Esophagus squamous epithelium (tissue), 5 donors: ENCODE measurements at places on chromosomes 4 and X.

GRCh38 chr4:16896881-16897750, 1.3 kb downstream of the LDB2 start:
- H3K4me3 ChIP-seq = peak overlapping the region; percentile 39
- peak overlapping the region; percentile 64 for H3K27ac ChIP-seq
- H3K4me1 ChIP-seq = peaks cover 14% of the 10 kb centered on the region
- no peak for DNase-seq
- H3K27me3 ChIP-seq = no peaks in the 10 kb centered on the region

GRCh38 chrX:110167952-110168451, 149.9 kb downstream of the AMMECR1 start:
- H3K4me3 ChIP-seq = no peak overlapping the region
- no peak overlapping the region for H3K27ac ChIP-seq
- no peaks in the 10 kb centered on the region for H3K27me3 ChIP-seq
- H3K4me1 ChIP-seq = peaks cover 10% of the 10 kb centered on the region

DNA sequence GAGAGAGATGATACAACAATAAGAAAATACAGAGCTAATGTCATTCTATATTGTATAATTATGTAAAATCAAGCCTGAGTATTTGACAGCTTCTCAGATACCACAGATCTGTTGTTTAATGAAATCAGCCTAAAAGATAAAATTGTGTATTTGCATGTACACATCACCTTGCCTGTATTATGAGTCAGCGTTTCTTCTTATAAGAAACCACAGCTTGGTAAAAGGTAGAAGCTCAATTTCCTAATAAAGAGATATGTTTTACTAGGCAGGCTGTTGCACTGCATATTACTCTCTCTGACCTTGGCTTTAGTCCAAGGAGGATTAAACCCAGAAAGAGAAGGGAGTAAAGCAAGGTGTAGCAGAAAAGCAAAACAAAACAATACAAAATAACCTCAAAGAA, 121.3 kb downstream of the PPARGC1A start:
- DNase-seq = no peak
- H3K4me1 ChIP-seq = no peaks in the 10 kb centered on the region
- no peaks in the 10 kb centered on the region for H3K36me3 ChIP-seq

- DNase-seq = no peak
- H3K27me3 ChIP-seq = no peaks in the 10 kb centered on the region
- no peak overlapping the region for H3K27ac ChIP-seq
- no peaks in the 10 kb centered on the region for H3K4me1 ChIP-seq
- H3K4me3 ChIP-seq = no peak overlapping the region
Measured at GRCh38 chr4:6619466-6620255, 20.8 kb upstream of the MRFAP1 start.

DNA sequence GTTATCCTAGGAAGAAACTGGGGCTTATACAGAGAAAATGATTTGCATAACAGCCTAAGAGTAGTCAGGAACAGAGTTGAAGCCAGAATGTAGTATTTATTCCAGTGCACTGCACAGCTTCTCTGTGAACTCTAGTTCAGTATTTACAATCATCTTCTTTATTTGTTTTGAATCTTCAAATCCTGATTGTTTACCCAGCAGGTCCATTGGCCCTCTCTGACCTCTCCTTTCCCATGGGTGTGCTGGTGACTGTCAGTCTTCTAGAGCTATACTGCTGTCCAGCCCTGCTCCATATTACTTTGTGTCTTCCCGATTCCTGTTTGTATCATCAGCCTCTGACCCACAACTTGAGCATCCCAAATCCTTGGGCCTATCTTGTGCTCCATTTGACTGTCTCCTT, 301.9 kb upstream of the HS3ST1 start:
- no peaks in the 10 kb centered on the region for H3K4me1 ChIP-seq
- no peak overlapping the region for H3K27ac ChIP-seq
- no peaks in the 10 kb centered on the region for H3K36me3 ChIP-seq
- no peak for DNase-seq

- H3K36me3 ChIP-seq = no peaks in the 10 kb centered on the region
- DNase-seq = no peak
- no peak overlapping the region for H3K4me3 ChIP-seq
- H3K27me3 ChIP-seq = no peaks in the 10 kb centered on the region
- no peak overlapping the region for H3K27ac ChIP-seq
Measured at GRCh38 chr4:120869613-120870278, 52.8 kb downstream of the PRDM5 start.

GRCh38 chr4:7988437-7988836, 48.8 kb upstream of the AFAP1 start:
- H3K4me1 ChIP-seq = peaks cover 3% of the 10 kb centered on the region
- H3K4me3 ChIP-seq = no peak overlapping the region
- no peaks in the 10 kb centered on the region for H3K36me3 ChIP-seq
- H3K27ac ChIP-seq = no peak overlapping the region
- DNase-seq = no peak
- no peaks in the 10 kb centered on the region for H3K27me3 ChIP-seq

- no peak for DNase-seq
- no peaks in the 10 kb centered on the region for H3K36me3 ChIP-seq
- no peak overlapping the region for H3K27ac ChIP-seq
- H3K4me1 ChIP-seq = no peaks in the 10 kb centered on the region
Measured at GRCh38 chr4:32000846-32001488, 1280.8 kb downstream of the PCDH7 start.

GRCh38 chr4:156593464-156593863, 378.1 kb downstream of the PDGFC start:
- DNase-seq = no peak
- H3K36me3 ChIP-seq = no peaks in the 10 kb centered on the region
- H3K4me1 ChIP-seq = peaks cover 3% of the 10 kb centered on the region
- H3K27me3 ChIP-seq = no peaks in the 10 kb centered on the region
- H3K27ac ChIP-seq = no peak overlapping the region

DNA sequence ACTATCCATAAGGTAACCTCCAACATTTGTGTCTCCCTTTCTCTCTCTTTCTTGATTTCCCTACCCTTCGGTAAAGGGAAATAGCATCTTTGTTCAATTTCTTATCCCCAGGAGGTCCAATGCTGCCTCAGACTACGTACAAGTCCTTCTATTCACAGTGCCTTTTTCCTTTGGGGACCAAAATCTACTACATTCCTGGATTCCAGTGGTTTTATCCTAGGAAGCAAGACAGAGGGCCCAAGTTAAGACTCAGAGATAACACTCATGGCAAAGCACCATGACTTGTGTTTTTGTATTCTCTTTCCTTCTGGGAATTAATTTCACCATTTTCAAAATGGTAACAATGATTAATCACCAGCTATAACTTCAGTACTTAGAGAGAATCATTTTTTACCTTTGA, 10.6 kb downstream of the G3BP2 start:
- H3K36me3 ChIP-seq = peaks cover 3% of the 10 kb centered on the region
- DNase-seq = no peak
- peaks cover 39% of the 10 kb centered on the region for H3K4me1 ChIP-seq
- no peaks in the 10 kb centered on the region for H3K27me3 ChIP-seq
- no peak overlapping the region for H3K4me3 ChIP-seq
- H3K27ac ChIP-seq = no peak overlapping the region

- DNase-seq = no peak
- no peaks in the 10 kb centered on the region for H3K4me1 ChIP-seq
- no peak overlapping the region for H3K27ac ChIP-seq
- no peaks in the 10 kb centered on the region for H3K27me3 ChIP-seq
Measured at GRCh38 chr4:77911842-77912450, 49.3 kb downstream of the MRPL1 start.

DNA sequence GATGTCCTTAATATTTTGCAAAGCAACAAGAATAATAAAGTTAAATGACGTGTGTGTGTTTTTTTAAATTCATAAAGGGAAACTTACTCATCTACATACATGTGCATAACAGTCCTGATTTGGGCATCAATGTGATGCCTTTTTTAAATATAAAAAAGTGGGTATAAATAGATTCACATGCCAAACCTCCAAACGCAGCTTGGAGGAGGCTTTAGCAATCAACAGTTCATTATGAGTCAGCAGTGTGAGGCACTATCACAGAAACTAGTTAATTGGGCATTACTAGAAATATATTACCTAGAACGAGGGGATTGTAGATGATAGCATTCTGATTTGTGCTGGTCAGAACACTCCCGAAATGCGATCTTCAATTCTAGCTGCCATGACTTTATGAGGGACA, 115.1 kb downstream of the HS6ST2 start:
- H3K4me1 ChIP-seq = no peaks in the 10 kb centered on the region
- DNase-seq = no peak
- H3K27ac ChIP-seq = no peak overlapping the region
- no peaks in the 10 kb centered on the region for H3K27me3 ChIP-seq
- no peaks in the 10 kb centered on the region for H3K36me3 ChIP-seq

DNA sequence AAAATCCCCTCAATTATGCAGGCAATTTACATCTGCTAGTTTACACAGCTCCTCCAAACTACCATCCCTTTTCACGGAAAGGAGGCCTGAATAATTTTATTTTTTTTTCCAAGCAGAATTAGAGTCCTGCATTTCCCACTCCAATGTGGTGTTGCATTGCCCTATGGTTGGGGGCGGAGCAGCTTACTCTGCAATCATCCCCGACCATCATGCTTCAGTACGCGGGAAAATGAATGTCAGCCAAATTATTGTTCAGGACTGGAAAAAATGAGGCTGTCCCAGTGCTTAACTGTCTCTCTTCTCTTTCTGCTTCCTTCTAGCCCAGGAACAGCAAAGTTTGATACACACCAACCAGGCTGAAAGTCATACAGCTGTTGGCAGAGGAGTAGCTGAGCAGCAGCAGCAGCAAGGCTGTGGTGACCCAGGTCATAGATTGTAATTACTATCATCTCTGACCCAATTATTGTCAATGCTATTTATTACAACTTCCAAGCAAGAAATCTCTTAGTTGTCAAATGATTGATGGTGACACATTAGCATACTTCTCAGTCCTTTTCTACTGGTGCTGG, 28.3 kb downstream of the MMRN1 start:
- H3K36me3 ChIP-seq = no peaks in the 10 kb centered on the region
- H3K4me1 ChIP-seq = no peaks in the 10 kb centered on the region
- no peak overlapping the region for H3K27ac ChIP-seq
- H3K4me3 ChIP-seq = no peak overlapping the region
- no peak for DNase-seq

GRCh38 chr4:40933272-40934053, 183.7 kb downstream of the NSUN7 start:
- H3K4me3 ChIP-seq = no peak overlapping the region
- no peak for DNase-seq
- peaks cover 24% of the 10 kb centered on the region for H3K36me3 ChIP-seq
- no peaks in the 10 kb centered on the region for H3K4me1 ChIP-seq
- no peak overlapping the region for H3K27ac ChIP-seq

- no peak for DNase-seq
- H3K4me1 ChIP-seq = no peaks in the 10 kb centered on the region
- no peaks in the 10 kb centered on the region for H3K36me3 ChIP-seq
- no peak overlapping the region for H3K4me3 ChIP-seq
- no peak overlapping the region for H3K27ac ChIP-seq
- H3K27me3 ChIP-seq = no peaks in the 10 kb centered on the region
Measured at GRCh38 chrX:45577361-45577760, 376.7 kb upstream of the DIPK2B start.

- H3K27me3 ChIP-seq = no peaks in the 10 kb centered on the region
- H3K4me3 ChIP-seq = peak overlapping the region; percentile 53
- no peak for DNase-seq
- H3K4me1 ChIP-seq = no peaks in the 10 kb centered on the region
- peak overlapping the region; percentile 30 for H3K27ac ChIP-seq
Measured at GRCh38 chr4:74397748-74398426, 32.9 kb downstream of the EREG start.

- no peak overlapping the region for H3K4me3 ChIP-seq
- H3K4me1 ChIP-seq = peaks cover 5% of the 10 kb centered on the region
- H3K27ac ChIP-seq = no peak overlapping the region
- no peaks in the 10 kb centered on the region for H3K36me3 ChIP-seq
- DNase-seq = no peak
- H3K27me3 ChIP-seq = no peaks in the 10 kb centered on the region
Measured at GRCh38 chr4:123479944-123480343, 83.3 kb downstream of the SPRY1 start.

GRCh38 chr4:152189451-152190179, 346.3 kb downstream of the FBXW7 start:
- no peak overlapping the region for H3K27ac ChIP-seq
- DNase-seq = no peak
- H3K4me1 ChIP-seq = no peaks in the 10 kb centered on the region
- no peaks in the 10 kb centered on the region for H3K27me3 ChIP-seq
- no peaks in the 10 kb centered on the region for H3K36me3 ChIP-seq

DNA sequence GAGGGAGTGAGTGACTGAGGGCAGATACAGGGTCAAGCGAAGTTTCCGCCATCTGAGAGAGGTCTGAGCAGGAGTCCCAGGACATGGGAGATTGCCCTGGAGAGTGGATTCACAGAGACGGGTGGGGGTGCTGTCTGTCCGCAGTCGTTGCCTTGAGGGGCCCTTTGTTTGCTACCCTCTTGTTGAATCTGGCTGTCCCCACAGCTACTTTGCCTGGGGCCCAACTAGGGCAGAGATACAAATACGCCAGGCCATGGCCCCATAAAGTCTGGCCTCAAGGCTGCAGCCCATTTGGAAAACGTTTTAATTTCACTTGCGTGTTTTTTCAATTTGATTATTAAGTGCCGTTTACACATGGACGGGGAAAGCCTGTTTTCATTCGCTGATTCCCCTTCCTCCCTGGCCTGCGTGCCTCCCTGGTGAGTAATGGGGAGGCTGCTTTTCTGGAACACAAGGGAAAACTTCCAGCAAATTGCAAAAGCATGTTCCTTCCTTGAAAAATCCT, 134.4 kb downstream of the SMIM20 start:
- H3K27ac ChIP-seq = peak overlapping the region; percentile 72
- no peak for DNase-seq
- peak overlapping the region; percentile 35 for H3K4me3 ChIP-seq
- peaks cover 73% of the 10 kb centered on the region for H3K27me3 ChIP-seq

GRCh38 chrX:101252634-101253033, 33.0 kb downstream of the DRP2 start:
- no peak overlapping the region for H3K4me3 ChIP-seq
- H3K27me3 ChIP-seq = no peaks in the 10 kb centered on the region
- no peak for DNase-seq
- H3K27ac ChIP-seq = no peak overlapping the region

- no peak overlapping the region for H3K27ac ChIP-seq
- no peaks in the 10 kb centered on the region for H3K36me3 ChIP-seq
- no peak overlapping the region for H3K4me3 ChIP-seq
- no peak for DNase-seq
- H3K4me1 ChIP-seq = peaks cover 64% of the 10 kb centered on the region
Measured at GRCh38 chr4:128390475-128390996, 102.9 kb upstream of the PGRMC2 start.

- no peaks in the 10 kb centered on the region for H3K36me3 ChIP-seq
- no peak overlapping the region for H3K27ac ChIP-seq
- no peak overlapping the region for H3K4me3 ChIP-seq
- no peaks in the 10 kb centered on the region for H3K27me3 ChIP-seq
Measured at GRCh38 chr4:141427726-141428296, 207.1 kb downstream of the ZNF330 start.

GRCh38 chrX:103098488-103098887, 5.5 kb upstream of the NXF3 start:
- H3K27me3 ChIP-seq = no peaks in the 10 kb centered on the region
- H3K4me1 ChIP-seq = no peaks in the 10 kb centered on the region
- H3K36me3 ChIP-seq = no peaks in the 10 kb centered on the region
- no peak overlapping the region for H3K4me3 ChIP-seq
- no peak for DNase-seq
- no peak overlapping the region for H3K27ac ChIP-seq
